ENCODE measurements at places on chromosomes 3 and 15.

DNA sequence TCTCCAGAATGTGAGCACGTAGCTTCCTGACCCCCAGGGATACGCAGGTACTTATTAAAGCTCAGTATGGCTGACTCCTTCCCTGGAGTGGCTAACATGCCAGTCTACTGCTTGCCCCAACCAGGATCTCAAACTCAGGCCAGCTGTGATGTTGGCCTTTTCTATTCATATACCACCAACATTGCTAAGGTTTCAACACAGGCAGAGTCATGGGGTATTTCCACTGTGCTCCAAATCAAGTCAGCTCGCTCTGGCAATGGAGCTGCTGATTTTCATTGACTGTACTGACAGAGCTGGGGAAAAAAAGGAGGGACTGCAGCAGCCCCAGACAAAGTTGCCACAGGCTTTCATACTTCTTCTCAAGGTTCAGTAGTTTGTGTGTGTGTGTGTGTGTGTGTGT is 87.0 kb downstream of the CFAP20DC start:
- no peak for DNase-seq

- no peak for DNase-seq
Observed at GRCh38 chr15:84752700-84753099, 4.3 kb downstream of the ZNF592 start.

DNA sequence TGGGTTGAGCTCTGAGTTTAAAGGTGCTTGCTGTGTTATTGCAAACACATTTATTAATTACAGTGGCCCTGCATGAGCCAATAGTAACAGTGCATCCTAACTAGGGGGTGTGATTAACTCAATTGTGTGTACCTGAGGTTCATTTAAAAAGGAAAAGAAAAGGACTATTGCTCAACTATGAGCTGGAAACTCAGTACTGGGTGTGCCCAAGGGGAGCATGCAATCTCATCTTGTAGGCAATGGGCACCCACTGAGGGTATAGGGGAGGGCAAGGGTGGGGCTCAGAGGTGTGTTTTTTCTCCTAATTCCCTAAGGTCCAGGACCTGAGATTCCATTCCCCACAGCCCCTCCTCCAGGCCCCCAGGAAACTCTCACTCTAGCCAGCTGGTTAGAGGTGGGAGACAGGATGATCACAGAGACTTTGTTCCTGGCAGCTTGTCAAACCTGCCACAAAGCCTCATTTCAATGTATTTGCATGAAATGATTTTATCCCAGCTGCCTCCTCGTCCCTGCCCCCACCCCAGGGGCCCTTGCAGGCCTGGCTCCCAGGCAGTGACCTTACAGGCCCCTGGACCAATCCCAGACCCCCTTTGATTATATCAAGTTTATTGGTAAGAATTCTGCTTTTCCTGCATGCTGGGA is 220.7 kb downstream of the TBC1D2B start:
- DNase-seq: no peak

DNA sequence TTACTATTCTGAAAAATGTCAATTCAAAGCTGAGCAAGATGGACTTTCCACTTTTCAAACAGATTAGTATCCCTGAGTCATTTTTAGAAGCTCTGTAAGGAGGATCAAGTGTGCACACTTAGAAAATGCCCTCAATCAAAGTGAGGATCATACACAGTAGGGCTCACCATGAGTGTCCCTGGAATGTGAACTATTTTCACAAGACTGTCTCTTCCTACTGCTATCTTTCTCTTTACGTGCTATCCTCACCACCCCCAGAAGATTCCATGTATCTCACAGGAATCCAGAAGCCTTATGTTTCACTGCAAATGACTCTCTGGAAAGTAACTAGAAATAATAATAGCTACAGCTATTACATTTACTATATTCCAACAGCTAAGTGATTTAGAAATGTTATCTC is 349.9 kb upstream of the TGFBR2 start:
- no peak for DNase-seq

DNA sequence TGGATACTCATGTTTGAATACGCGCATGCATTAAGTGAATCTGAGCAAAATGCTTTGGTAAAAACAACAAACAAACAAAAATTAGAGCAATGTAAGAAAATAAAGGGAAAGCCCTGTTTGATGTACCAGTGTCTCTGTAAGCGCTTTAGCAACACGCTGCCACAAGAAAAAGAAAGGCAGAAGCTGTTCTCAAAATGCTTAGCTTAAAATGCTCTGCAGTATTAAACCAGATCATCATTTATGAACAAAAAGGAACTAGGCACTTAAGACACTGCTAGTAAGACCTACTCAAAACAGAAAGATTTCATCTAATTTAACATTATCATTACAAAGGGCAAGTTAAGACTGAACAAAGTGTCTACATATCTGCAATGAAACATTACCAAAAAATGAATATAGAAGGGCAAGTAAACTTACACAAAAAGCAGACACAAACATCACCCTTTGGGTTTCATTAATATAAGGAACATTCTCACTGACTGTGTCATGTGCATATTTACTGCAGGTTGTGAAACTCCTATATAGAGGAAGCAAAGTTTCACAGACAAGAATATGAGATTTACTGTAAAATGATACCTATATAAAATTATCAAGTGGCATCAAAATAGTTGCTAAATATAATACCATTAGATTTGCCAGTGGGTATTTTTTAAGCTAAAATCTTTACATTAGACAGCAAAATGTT is 102.1 kb downstream of the FBXL22 start:
- no peak for DNase-seq

DNA sequence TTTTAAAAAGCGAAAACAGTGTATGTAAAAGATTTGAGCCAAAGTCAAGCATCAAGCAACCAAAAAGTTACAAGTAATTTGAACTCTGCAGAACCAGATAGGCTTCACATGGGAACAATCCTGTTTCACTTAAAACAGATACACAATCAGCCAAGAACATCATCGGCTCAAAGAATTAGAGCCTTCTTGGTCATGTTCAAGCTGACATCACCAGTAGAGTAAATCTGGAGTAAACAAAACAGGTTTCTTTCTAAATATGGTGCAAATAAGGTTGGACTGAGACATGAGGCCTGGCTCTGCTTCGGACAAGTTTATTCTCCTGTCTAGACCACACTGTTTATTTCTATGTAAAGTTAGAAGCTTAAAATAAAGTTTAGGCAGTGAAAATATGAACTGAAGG is 116.0 kb downstream of the GMNC start:
- no peak for DNase-seq

GRCh38 chr15:83065431-83065830 is 1.6 kb downstream of the BTBD1 start:
- no peak for DNase-seq

- DNase-seq: no peak
Observed at GRCh38 chr3:123610331-123610730, 25.5 kb upstream of the HACD2 start.

- no peak for DNase-seq
Observed at GRCh38 chr3:54131026-54131605, 8.8 kb downstream of the CACNA2D3 start.

DNA sequence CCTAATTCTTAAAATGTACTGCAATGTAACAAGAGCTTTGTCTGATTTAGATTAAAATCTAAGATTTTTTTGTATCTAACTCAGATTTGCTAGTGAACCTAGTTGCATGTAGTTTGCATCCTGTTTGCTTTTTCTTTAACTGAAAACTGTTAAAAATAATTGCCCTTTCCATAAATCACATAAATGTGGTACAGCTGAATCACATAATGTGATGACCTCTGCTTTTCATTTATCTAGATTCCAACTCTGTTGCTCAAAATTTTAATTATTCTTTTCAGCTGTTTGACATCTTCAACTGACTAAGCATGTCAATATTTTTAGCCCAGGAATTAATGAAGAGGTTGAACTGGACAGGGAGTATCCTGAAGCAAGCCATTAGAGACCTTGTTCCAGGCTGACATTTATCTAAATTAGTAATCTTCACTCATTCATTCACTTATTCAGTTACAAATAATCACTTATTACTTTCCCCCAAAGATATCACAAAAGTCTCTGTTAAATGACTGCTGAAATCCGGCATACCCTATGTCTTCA is 101.9 kb upstream of the PLXND1 start:
- DNase-seq: no peak

DNA sequence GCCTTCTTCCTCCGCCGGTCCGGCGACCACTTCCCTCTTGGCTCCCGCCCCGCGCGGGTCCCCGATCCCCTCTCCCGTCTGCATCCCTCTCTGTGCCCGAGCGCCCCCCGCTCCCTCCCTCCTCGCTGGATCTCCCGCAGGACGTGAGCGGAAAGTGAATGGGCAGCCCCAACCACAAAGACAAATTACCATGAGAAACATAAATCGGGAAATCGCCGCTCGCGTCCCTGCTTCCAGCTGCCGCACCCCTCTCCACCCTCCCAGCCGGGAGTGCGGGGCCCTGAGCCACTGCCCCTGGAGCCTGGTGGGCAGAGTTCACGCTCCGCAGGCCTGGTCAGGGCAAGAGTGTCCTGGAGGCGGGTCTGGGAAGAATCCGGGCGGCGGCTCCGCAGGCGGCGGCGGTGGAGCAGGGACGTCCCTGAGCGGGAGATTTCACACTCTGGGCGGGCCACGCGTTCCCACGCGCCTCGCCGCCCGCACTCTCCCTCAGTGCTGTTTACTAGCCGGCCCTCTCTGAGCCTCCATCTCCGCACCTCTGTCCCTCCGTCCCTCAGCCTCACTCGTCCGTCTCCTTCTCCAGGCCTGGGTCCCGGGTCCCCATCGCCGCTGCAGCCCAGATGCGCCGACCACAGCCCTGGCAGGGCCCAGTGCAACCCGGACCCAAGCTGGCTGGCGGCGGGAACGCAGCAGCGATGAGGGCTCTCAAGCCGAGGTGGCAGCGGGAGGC is 835 bp downstream of the SEMA5B start:
- DNase-seq: no peak

- no peak for DNase-seq
Observed at GRCh38 chr3:5305684-5305989, 118.1 kb downstream of the EDEM1 start.

GRCh38 chr3:132325103-132325606 is 7.9 kb downstream of the ACP3 start:
- no peak for DNase-seq

- DNase-seq: no peak
Observed at GRCh38 chr3:186760141-186760833, 23.1 kb upstream of the EIF4A2 start.

- no peak for DNase-seq
Observed at GRCh38 chr3:143472731-143473523, 353.4 kb downstream of the CHST2 start.

DNA sequence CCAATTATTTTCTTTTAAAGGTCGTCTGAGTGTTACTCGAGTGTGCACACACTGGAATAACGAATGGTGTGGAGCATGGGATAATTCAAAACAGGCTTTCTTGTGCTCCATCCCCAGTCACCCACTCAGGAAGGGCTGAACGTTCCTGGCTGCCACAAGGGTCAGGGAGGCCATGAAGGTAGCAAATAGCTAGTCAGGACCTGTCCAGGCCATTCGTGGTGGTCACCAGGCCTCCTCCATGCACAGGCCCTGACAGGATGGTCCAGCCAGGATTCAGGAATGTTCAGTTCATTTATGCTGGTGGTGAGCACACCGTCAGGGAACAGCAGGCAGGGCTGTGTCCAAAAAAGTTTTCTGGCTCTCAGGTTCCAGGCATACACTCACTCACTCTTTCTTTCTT is 11.7 kb upstream of the NR2E3 start:
- DNase-seq: no peak

- no peak for DNase-seq
Observed at GRCh38 chr3:58021962-58022361, 13.7 kb downstream of the FLNB start.

GRCh38 chr15:59918994-59919951 is 84.8 kb upstream of the FOXB1 start:
- DNase-seq: no peak

GRCh38 chr3:57982561-57983243 is 25.5 kb upstream of the FLNB start:
- no peak for DNase-seq

DNA sequence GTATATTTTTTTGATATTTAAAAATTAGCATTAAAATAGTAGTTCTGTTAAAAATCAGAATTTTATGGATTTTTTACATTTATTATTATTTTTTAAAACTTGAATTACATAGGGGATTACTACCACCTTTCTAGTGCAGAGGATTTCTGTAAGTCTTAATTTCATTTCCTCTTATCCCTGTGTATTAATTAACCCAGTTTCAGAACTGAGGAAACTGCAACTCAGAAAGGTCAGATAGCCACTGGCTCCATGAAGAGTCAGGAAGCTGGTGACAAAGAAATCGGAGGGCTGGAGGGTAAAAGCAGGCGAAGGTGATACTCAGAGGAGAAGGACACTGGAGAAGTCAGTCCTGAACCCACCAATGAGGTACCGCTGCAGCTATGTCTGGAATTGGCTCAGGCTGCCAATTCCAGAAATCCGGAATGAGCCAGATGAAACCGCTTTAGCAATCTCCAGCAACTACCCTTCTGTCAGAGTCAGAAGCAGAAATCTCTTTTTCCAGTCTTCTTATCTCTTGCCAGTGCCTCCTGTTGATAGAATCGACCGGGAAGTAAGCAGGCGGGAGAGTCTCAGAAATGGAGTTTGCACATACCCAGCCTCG is 308.5 kb downstream of the SV2B start:
- no peak for DNase-seq

DNA sequence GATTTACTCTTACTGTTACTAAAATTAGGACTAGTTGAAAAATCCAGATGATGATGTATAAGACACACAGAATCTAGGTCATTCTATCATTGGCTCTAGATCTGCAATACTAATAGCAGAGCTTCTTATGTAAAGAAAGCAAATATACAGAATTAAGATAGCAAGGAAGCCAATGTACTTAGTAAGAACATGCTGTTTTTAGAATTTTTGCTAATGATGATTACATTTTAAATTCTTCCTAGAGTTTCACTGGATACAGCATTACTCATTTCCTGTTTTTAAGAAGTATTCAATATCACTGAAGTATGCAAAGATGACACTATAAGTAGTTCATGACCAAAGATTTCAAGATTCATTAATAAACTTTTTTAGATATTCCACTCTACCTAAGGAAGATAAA is 60.7 kb downstream of the CFAP20DC start:
- DNase-seq: no peak

- DNase-seq: no peak
Observed at GRCh38 chr3:122994954-122995353, 32.6 kb downstream of the SEMA5B start.

GRCh38 chr3:77134769-77135168 is 94.9 kb downstream of the ROBO2 start:
- DNase-seq: no peak

GRCh38 chr3:56884387-56884786 is 82.6 kb upstream of the ARHGEF3 start:
- no peak for DNase-seq

DNA sequence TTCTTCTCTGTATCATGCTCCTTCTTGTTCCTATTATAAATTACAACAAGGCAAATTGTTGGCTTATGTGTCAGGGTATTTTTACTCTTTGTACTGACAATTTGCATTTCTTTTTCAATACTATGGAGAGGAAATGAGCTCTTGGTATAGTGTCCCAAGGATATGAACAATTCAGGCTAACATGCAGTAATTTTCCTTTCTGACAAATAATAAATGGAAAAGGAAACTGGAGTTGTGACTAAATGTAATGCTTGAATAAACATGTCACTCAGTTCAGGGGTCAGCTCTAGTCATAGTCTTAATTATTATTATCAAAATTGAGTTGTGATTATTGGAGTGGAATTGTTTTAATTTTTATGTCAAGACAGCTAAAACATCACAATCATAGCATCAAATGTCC is 256.0 kb upstream of the ZPLD1 start:
- no peak for DNase-seq
